ENCODE measurements at places on chromosomes 1 and 21.

GRCh38 chr1:37533317-37534093, 18.9 kb upstream of the MEAF6 start:
- DNase-seq = no peak

DNA sequence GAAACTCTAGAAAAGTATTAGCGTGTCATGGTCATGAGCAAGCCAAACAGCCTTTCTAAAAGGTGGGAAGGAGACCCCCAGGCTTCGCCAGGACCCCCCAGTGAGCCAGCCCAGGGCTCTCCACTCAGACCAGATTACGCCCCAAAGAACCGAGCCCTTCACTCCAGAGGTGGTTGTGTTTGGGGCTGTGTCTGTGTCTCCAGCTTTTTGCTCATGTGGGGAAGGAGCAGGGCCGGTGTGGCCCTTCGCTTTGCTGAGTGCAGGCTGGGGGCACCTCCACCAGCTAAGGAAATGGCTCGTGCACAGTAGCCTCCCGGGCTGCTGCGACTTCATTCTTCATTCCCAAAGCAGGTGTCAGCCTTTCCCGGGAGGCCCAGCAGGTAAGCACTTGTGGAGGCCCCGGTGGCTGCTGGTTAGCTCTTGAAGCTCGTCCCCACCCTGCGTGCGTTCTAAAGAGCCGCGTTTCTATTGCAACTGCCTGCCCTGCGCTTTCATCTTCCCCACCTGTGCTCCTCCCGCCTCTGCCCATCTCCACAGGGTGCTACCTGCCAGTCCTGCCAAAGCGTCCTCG, 531 bp downstream of the TSPEAR start:
- DNase-seq = no peak

GRCh38 chr1:247111259-247111699, 7.1 kb upstream of the ZNF669 start:
- DNase-seq = no peak

DNA sequence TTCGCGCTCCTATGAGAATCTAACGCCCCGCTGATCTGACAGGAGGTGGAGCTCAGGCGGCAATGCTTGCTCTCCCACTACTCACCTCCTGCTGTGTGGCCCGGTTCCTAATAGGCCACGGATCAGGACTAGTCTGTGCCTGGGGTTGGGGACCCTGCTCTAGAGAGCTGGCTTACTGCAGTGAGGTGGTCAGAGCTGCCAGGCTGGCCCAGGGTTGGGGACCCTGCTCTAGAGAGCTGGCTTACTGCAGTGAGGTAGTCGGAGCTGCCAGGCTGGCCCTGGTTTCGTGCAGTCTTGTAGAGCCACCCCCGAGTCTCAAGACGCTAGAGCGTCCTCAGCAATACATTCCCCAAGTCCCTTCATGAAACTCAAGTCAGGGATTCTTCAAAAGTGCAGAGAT, 27.5 kb downstream of the SLC37A1 start:
- no peak for DNase-seq

DNA sequence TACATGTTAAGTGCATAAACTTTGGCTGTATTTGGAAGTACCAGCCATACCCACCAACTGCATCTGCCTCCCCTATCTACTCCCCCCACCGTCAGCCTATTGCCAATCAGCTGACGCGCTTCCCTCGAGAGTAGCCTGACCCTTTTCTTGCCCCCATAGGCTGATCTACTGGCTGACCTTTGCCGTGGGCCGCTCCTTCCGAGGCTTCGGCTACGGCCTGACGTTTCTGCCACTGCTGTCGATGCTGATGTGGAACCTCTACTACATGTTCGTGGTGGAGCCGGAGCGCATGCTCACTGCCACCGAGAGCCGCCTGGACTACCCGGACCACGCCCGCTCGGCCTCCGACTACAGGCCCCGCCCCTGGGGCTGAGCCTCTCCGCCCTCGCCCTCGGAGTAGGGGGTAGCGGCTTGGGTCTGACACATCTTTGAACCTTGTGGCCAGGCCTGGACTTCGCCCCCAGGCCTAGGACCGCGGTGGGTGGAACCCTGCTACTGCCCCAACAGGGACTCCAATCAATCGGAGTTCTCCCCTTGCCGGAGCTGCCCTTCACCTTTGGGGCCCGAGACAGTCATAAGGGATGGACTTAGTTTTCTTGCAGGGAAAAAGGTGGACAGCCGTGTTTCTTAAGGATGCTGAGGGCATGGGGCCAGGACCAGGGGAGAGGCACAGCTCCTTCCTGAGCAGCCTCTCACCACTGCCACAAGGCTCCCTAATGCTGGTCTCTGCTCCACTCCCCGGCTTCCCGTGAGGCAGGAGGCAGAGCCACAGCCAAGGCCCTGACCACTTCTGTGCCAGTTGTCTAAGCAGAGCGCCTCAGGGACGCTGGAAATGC, 4.0 kb downstream of the GLMP start:
- peak; percentile 84 for DNase-seq

DNA sequence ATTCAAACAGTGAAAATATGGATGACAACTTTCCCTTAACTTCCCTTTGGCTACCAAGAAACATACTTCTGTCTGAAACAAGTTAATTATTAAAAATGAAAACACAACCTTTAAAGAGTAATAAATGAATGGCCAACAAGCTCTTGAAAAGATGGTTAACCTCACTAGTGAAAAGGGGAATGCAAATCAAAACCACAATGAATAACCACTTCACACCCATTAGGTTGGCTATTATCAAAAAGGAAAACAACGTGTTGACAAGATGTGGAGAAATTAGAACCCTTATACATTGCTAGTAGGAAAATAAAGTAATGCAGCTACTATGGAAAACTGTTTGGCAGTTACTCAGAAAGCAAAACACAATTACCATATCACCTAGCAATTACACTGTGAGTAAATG, 14.1 kb downstream of the COP1 start:
- no peak for DNase-seq

GRCh38 chr21:33157303-33157702, 72.4 kb upstream of the IFNAR2 start:
- no peak for DNase-seq

- peak; percentile 29 for DNase-seq
These were observed 23.3 kb downstream of the CYP2J2 start for GRCh38 chr1:59903141-59903754.

GRCh38 chr1:96424877-96425276, 296.7 kb upstream of the PTBP2 start:
- DNase-seq = no peak

GRCh38 chr1:61047061-61047460, 35.3 kb upstream of the NFIA start:
- no peak for DNase-seq

DNA sequence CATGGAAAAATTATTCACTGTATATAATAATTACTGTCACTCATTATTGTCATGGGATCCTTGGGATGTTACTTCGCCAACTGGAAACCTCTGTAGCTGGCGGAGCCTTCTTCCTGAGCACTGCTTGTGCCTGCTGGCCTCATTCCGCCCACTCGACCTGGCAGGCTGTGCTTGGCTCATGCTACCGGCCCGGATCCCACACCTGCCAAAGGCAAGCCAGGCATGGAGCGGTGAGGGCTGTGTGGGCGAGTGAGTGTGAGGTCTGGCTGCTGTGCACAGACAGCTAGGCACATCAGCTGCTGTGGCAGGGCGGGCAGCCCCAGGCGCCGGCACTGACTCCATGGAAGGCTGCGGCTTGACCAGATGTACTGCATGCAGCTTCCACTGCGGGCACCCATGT, 78.4 kb downstream of the DISP1 start:
- DNase-seq = no peak

GRCh38 chr1:103191327-103191726, 83.0 kb upstream of the COL11A1 start:
- DNase-seq = no peak

Measured in suppressor macrophage (primary cell).